Inflammatory macrophage treated with lipopolysaccharide for 4 hours (primary cell): ENCODE measurements at places on chromosomes 7 and 10.
A peak's percentile ranks its signal among the peaks of the same experiment; 100 is the strongest.

- DNase-seq = peak; percentile 61
Observed at GRCh38 chr7:26853788-26854393, 10.5 kb downstream of the SKAP2 start.

GRCh38 chr10:24571870-24572450, 151.7 kb downstream of the ARHGAP21 start:
- DNase-seq = no peak

GRCh38 chr10:88810196-88810961, 7.8 kb downstream of the LIPM start:
- peak; percentile 61 for DNase-seq

GRCh38 chr10:10685566-10685965, 332.1 kb upstream of the CELF2 start:
- no peak for DNase-seq

- no peak for DNase-seq
Observed at GRCh38 chr7:156954941-156955340, 5.4 kb downstream of the NOM1 start.

DNA sequence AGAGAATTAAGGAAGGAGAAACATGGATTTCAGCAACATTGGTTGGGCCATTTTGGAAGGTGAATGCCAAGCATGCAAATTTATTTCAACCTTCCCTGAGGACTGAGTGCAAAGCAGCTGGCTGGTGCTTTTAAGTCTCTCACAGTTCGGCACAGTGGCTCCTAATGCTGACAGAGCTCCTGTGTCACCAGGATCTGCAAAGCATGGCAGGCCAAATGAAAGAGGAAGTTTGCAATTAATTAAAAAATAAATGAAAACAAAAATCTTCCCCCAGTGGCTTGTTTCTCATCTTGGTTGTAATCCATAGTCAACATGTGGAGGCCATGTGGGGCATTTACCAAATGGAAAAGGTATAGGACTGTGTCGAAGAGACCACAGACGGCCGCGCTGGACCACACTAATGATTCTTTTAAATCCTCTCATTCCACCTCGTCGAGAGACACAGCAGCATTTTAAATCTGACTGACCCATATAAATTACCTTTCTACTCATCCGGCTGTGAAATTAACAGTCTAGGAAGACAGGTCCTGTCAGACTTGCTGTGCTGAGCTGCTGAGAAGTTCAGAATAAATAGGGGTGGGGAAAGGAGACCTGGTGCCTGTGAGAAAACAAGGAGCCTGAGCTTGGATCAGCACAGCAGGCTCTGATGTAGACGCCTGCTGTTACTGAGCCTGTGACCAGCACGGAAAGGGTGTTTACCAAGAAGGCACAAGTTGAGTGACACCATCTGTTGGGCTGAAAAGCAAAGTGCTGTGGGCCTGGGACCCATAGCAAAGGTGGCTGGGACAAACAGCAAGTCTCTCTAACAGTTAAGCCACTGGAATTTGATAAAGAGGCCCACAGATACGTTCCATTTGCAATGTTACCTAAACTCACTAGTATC, 136.0 kb upstream of the COL1A2 start:
- DNase-seq = no peak

- peak; percentile 81 for DNase-seq
Observed at GRCh38 chr10:69439813-69440506, 11.3 kb upstream of the TSPAN15 start.

- peak; percentile 62 for DNase-seq
Observed at GRCh38 chr10:71547876-71548846, 151.4 kb downstream of the CDH23 start.

DNA sequence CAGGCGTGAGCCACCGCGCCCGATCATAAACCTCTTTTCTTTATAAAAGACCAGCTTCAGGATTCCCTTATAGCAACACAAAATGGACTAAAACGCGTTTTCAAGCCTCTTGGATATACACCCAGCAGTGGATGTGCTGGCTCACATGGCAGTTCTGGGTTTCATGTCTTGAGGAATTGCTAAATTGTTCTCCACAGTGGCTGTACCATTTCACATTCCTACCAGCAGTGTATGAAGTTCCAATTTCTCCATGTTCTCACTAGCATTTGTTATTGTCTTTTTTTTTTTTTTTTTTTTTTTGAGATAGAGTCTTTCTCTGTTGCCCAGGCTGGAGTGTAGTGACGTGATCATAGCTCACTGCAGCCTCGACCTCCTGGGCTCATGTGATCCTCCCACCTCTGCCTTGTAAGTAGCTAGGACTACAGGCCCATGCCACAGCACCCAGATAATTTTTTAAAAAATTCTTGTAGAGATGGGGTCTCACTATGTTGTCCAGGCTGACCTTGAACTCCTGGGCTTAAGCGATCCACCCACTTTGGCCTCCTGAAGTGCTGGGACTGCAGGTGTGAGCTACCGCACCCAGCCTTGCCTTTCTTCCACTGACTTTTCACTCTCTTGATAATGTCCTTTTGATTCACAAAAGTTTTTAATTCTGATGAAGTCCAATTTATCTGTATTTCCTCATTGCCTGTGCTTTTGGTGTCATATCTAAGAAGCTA, 17.4 kb downstream of the TECPR1 start:
- DNase-seq = no peak

DNA sequence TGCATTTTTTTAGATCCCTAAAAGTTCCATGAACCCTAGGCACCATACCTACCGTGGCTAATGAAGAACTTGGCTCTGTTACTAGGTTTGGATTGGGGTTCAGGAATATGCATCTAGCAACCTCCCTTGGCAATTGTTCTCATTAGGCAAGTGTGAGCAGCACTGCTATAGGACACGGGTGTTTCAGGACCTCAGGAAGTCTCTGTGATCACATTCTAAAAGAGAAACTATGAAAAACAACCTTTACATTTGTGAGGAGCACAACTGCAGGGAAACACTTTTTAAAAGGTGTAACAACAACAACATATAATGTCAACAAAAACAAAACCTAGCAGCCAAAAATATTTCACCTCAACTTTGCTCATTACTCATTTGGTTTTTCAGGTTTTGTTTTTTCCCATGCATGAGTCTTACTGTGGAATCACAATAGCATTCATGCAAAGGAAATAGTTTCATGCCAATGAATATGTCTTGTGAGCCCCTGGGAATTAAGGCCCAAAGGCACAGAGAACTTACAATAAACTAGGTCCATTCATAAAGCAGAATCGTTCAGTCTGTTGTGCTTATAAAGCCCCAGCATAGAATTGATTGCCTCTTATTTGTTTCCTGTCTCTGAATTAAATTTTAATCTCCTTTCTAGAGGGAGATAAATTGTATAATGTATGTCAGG, 255.7 kb upstream of the DGKB start:
- DNase-seq = no peak

- no peak for DNase-seq
Observed at GRCh38 chr7:26593393-26593792, 271.0 kb downstream of the SKAP2 start.

GRCh38 chr10:227014-227413, 91.8 kb downstream of the ZMYND11 start:
- DNase-seq = peak; percentile 10

DNA sequence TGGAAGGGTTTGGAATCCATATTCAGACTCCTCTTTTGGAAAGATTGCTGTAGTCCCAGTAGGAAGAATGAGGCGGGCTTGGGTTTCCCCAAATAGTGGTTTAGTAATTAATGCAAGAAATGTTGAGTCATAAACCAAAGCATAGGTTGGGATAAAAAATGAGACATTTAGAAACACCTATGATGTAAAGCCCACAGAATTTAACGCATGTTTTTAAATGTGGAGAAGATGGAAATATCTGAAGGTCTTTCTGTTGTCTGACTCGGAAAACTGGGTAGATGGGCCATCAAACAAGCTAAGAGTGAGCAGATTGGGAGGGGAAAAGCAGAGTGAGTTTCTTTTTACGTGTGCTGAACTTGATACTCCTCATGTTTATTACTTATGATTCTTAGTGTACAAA, 62.2 kb downstream of the LANCL2 start:
- DNase-seq = no peak

- DNase-seq = peak; percentile 15
Observed at GRCh38 chr7:25454562-25455041, 226.3 kb upstream of the NPVF start.

- no peak for DNase-seq
Observed at GRCh38 chr10:88920198-88920597, 32.4 kb downstream of the ACTA2 start.

DNA sequence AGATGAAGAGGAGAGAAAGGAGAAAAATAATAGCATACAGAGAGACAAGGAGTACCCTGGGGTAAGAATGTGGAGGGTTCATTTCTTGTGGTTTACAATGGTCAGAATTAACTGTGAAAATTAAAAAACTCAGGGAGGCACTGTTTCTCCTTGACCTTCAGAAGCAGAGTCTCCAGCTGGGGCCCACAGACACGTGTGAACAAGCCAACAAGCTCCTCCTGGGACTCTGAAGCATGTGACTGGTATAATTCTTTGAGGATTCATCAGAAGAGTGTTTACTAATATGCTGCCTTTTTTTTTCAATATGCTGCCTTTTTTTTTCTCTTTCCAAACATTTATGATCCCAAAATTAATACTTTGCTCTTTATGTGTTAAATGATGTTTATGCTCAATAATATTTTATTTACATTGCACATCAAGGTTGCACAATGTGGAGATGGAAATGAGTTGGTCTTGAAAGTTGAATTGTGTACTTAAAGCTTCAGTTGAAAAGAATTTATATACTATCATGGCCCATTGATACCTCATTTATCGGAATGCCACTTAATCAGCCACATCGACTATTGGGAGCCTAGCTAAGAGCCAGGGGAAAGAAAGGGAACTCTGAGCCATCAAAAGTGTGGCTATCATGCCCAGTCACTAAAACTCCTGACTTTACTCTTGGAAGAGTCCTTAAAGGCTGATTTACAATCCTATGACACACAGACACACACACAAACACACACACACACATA, 134.7 kb upstream of the RHOBTB1 start:
- DNase-seq = no peak

- DNase-seq = no peak
Observed at GRCh38 chr7:66306243-66306642, 101.1 kb downstream of the TPST1 start.

DNA sequence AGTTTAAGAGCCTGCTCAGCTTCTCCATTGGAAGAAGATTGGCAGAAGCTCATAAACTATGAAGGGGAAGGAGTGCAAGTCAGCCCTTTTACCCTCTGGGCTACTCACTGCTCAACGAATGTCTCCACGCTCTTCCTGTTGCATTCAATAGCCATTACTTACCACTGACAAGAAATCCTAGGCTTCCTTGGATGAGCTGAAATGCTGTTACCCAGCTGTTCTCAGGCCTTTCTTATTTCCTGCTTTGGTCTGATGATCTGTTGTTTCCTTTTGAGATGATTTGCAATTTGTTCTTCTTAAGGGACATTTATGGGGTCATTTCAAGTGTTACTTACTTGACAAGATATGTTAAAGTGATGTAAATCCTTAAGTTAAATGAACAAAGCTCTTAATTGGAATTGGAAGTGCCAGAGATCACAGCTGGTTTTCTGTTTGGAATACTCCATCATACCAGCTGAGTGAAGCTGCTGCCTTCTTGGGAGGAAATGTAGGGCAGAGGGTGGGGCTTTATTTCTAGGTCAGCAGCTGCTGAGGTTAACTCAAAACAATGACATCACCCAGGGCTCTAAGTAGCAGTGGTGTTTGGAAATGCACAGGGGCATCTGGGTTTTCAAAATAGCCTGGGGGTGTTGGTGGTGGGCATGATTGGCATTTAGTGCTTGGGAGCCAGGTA, 170.0 kb downstream of the PRKCQ start:
- DNase-seq = peak; percentile 76

DNA sequence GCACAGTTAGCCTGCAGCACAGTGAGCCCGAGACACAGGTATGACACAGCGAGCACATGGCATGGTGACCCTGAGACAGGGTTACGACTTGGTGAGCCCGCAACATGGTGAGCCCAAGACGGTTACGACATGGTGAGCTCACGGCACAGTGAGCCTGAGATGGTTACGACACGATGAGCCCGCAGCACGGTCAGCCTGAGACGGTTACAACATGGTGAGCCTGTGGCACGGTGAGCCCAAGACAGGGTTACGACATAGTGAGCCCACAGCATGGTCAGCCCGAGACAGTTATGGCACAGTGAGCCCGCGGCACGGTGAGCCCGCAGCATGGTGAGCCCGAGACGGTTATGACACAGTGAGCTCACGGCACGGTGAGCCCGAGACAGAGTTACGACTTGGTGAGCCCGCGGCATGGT, 156.1 kb downstream of the MAD1L1 start:
- peak; percentile 77 for DNase-seq

DNA sequence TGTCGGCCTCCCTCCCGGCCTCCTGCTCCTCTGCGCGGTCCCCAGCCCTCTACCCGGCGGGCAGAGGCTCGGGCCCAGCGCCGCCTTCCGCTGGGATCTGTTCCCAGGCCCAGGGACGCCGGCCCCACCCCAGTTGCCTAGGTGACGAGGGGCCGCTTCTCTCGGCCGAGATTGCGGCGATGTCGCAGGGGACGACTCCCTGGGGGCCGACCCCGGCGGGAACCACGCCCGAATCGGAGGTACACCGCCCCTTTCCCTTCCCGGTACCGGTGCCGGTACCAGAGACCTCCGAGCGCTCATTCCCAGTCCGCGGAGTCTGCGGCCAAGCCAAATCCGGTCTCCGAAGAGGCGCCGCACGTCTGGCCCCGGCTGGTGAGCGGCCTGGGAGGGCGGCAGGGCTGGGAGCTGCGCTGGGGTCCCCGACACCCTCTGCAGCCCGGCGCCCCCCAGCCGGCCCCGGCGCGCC, at the start of gene CABCOCO1:
TSS of gene CABCOCO1 (plus strand) at position 136 of the 466 bp plus-strand sequence. CDS start at position 180, 44 bp downstream.
- no peak for DNase-seq

- no peak for DNase-seq
Observed at GRCh38 chr7:45080958-45081669, 7.7 kb downstream of the NACAD start.

DNA sequence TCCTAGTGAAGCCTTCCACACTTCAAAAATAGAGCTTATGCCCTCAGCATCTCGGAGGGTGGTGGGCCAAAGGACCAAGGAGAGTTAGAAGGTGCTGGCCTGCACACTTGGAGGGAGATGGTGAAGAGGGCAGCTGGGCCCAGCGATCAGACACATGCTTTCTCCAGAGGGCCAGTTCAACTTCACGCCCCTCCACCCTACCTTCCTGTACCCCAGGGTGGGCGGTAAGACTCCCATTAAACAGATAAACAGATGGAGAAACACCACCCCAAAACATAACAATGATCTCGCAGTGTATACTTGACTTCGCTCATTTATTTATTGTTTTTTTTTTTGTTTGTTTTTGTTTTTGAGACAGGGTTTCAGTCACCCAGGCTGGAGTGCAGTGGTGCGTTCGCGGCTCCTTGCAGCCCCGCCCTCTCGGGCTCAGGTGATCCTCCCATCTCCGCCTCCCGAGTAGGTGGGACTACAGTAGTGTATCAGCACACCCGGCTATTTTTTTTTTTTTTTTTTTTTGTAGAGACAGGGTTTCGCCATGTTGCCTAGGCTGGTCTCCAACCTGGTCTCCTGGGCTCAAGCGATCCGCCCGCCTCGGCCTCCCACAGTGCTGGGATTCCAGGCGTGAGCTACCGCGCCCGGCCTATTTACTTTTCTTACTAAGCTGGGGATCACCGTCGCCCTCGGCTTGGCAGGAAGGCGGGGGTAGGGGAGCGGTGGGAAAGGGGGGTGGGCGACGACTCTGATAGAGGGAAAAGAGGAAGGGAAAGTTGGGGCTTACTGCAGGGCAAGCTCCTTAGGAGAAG, 1.8 kb downstream of the C10orf95 start:
- peak; percentile 51 for DNase-seq
